ENCODE measurements at places on chromosomes 6 and 20.

- DNase-seq = peak; percentile 100
Observed at GRCh38 chr20:35454881-35455609, at the start of gene CEP250. TSS of gene CEP250 (plus strand) at chr20:35455598. CDS start at chr20:35462368, 6,770 bp downstream.

DNA sequence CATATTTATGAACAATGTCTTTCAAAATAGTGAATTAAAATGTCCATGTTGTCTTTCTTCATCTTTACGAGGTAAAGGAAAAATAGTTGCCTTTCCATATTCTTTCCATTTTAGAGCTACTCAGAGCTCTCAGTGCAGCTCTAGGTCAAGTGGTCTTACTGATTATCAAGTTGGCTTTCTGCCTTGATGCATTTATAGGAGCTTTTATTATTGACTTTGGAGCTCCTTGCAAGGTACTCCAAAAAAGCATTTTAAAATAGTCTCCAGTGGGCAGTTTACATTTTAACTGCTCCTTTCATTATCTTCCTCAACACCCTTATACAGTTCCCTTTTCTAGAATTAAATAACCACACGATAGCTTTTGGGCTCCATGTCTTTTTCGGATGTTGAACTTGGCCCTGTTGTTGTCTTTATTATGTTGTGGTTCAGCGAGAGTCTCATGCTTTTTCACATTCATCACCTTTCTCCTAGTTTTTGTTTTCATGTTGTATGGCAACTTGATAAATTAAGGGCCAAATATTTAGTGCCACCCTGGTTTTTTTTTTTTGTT lies 122.9 kb downstream of the CLIC5 start:
- DNase-seq = no peak

DNA sequence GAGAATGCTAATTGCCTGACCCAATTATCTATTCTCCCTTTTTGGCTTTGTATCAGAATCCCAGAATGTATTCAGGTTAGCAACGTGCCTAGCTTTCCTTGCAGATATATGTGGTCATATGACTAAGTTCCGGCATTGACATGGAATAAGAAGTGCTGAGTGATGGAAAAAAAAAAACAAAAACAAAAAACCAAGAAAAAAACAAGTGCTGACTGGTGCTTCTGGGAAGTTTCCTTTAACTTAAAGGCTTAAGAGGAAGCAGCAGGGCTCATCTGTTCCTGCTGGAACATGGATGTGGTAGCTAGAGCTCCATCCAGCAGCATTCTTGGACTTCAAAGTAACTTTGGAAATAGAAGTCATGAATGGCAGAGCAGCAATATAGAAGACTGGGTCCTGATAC lies 10.4 kb upstream of the RPF2 start:
- DNase-seq = no peak

GRCh38 chr6:37934276-37934675 lies 114.7 kb downstream of the ZFAND3 start:
- DNase-seq = no peak

DNA sequence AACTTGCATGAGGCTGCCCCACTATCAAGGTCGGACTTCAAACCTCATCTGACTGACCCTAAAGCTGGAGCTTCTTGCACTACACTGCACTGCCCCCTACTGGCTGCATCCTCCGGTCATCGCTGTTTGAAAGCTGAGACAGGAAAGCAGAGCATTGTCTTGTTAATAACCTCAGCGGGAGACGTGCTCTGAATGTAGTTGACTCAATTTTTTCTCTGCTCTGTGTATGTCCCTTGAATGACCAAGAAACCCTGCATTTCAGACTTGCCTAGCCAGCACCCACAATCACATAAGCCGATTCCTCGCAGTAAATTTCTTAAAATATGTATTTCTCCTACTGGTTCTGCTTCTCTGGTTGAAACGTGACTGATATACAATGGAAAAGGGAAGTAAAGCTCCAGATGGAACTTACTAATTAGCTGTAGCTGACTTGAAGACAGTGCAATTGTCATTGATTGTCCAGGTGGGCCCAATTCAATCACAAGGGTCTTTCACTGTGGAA lies 27.8 kb downstream of the TCF21 start:
- DNase-seq = peak; percentile 92

GRCh38 chr6:96015518-96016333 lies at the start of gene FUT9:
TSS of gene FUT9 (plus strand) at chr6:96015974. CDS start at chr6:96203156, 187,182 bp downstream.
- DNase-seq = peak; percentile 62

DNA sequence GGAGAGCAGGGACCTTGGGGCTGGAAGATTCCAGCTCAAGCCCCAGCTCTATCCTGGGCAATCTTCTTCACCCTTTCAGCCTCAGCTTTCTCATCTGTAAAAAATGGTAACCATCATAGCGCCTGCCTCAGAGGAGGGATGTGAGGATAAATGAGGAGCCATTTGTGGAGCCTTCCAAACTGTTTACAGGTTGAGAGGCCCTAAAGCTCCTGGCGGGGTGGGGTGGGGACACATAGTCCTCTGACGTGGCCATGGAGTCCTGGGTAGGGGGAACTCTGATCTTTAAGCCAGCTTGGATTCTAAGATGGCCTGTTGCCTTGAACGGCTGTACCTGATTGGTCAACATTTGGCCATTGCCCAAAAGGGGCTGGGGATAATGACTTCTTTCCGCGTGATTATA lies 111.1 kb downstream of the TOX2 start:
- no peak for DNase-seq

DNA sequence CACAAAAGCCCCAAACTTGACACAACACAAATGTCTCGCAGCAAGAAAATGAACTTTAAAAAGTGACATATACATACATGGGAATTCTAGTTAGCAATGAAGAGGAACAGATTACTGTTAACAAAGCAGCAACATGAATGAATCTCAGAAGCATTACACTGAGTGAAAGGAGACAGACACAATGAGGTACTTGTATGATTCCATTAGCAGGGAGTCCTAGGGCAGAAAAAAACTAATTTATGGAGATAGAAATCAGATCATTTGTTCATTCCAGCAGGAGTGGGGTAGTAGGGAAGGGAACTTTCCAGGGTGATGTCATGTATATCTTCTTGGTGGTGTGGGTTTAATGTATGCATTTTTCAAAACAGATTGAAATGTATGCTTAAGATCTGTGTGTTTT lies 524.4 kb downstream of the KIF16B start:
- DNase-seq = no peak

DNA sequence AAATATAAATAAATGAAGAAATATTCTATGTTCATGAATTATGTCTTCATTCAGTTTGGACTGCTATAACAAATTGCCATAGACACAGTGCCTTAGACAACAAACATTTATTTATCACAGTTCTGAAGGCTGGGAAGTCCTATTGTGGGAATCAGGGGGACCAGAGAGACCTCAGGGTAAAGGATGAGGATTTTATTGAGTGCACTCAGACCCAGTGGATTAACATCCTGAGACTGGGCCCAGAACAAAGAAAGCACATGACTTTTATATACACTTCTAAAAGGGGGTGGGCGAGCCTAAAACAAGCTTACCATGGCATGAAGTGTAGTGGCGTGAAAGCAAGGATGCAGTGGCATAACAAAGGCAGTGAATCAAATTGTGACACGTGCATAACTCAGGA lies 26.9 kb upstream of the CBLN4 start:
- DNase-seq = no peak

GRCh38 chr20:33862709-33863403 lies 51.7 kb downstream of the CHMP4B start:
- no peak for DNase-seq

DNA sequence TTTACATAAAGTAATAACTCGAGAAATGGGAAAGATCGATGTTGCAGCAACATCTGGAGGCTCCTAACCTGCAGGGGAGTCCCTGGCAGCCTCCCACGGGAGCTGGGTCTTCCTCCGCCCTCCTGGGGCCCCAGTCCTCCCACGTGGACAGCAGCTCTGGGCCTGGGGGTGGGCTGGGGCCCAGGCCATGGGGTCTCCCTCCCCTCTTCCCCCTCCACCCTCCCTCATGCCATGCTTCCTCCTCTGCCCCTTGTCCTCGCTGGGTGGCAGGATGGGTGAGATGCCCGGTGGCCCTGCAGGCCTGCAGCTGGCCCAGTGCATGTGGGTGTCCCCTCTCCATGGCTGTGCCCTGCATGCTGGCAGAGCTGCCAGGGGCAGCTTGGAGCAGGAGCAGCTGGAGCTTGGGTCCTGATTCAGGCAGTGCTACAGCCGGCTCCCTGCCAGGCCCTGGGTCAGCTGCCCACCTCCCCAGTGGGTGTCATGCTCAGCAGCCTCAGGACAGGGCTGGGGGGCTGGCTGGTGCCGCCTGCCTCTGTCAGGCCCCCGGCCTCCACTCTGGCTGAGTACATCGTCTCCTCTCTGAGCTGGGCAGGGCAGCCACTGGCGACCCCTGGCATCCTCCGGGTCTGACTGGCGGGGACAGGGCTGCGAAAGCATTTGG lies 48.9 kb upstream of the BHLHE23 start:
- no peak for DNase-seq

DNA sequence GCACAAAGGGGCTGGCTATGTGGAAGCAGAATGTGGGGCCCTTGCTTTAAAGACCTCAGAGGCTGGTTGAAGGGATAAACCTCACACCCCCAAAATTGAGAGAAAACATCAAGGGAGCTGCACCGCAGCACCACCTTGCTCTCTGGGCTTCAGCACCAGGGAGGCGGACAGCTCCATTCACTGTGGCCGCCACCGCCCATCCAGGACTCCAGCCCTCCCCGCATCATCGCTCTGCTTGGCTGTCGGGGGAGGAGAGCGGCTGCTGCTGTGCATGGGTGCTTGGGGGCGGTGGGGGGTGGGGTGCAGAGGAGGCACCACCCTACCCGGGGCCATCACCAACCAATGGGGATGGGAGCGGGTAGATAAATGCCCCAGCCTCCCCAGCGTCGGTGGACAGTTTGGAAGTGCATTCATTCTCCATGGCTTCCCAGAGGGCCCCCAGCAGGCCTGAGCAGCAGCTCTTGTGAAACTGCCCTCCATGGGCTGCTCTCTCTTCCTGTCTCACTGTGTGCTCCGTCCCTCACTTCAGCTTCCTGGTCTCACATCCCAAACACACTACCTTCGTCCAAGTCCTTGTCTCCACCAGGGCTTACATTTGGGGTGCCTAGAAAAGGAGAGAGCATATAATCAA lies 75.7 kb upstream of the BHLHE23 start:
- DNase-seq = no peak

DNA sequence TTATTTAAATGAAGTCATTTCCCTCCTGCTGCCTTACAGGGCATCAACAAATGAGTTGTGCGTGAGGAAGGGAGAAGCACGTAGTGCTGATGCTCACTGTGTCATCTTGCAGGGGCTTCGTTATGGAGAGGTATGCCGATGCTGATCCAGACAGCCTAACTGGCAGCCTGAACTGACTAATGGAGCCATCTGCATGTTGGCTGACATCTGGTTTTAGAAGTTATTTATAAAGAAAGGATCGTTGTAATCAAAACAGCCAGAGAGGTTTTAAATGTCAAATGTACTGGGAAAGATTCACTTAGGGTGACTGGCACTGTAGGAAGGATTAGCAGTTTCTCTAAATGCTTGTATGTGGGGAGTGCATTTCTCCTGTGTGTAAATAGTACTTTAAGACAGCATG lies 54.6 kb downstream of the FARS2 start:
- no peak for DNase-seq

GRCh38 chr6:146856296-146856695 lies 257.5 kb downstream of the ADGB start:
- DNase-seq = no peak

DNA sequence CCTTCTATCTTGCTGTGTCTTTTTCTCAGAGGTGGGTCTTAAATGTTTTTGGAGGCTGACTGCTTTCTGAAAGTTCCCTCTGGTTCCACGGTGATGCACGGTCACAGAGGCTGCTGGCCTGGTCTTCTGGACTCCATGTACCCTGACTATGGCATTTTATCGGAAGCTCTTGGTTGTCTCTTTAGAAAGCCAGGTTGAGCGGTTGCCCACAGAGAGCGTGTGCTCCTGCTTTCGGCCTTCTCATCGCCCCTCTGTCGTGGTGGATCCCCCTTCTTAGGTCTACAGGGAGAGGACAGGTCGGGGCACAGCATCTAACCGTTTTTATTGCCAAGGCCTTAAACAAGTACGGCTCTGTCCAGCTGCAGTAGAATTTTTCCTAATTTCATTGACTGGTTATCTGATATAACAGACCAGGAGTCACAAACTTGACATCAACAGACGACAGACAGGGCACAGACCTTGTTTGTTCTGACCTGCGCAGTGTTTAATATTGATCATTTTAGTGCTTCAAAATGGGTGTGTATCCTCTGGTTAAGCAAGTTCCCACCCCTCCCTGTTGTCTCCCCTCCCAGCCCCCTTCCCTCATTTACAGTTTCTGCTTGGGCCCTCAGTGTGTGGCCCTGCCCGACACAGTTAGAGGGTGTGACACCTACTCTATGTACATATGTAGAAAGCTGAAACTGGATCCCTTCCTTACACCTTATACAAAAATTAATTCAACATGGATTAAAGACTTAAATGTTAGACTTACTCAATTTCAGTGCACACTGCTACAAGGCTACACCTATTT lies 24.7 kb downstream of the SYTL3 start:
- no peak for DNase-seq

- DNase-seq = no peak
Observed at GRCh38 chr20:58143531-58143930, 84.9 kb downstream of the ANKRD60 start.

GRCh38 chr20:35600993-35601973 lies 14.3 kb upstream of the SPAG4 start:
- DNase-seq = no peak

- no peak for DNase-seq
Observed at GRCh38 chr6:128417698-128418097, 102.7 kb downstream of the PTPRK start.

DNA sequence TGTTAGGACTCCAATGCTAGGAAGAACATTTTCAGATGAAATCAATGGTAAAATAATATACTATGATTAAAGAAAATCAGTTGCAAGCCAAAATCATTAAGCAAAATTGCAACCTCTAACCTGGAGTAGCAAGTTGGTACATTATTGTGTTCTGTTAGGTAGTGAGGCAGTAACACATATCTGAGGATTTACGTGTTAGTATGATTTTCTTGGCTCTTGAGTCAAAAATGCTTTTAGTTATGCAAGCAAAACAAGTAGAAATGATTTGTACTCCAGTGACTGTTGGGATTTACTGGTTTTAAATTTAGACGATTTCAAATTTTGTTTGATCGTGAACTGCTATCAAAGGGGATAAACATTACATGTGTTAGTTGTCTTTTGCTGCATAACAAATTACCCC lies 293.0 kb upstream of the BTBD3 start:
- no peak for DNase-seq

- no peak for DNase-seq
Observed at GRCh38 chr20:15220778-15221565, 883.6 kb upstream of the FLRT3 start.
